ENCODE measurements at places on chromosomes 11 and 22.

GRCh38 chr11:1459764-1460395 lies 26.7 kb downstream of the MOB2 start:
- no peak for DNase-seq

DNA sequence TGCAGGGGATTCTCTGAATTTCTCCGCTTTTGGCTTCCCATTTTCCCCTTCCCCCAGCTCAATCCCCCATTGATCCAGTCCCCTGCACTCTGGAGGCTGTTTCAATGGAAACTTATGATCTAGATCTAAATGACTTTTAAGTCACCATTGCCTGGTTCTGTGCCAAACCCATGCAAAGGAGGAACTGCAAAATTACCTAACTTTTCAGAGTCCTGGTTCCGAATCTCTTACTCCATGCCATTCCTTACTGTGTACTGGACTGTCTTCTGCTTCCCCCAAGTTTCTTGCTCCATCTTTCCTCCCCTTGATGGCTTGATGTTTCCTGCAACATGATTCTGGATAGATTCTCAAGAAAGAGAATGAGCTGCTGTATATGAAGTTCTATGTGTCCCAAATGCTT lies 327.8 kb downstream of the MIAT start:
- no peak for DNase-seq

DNA sequence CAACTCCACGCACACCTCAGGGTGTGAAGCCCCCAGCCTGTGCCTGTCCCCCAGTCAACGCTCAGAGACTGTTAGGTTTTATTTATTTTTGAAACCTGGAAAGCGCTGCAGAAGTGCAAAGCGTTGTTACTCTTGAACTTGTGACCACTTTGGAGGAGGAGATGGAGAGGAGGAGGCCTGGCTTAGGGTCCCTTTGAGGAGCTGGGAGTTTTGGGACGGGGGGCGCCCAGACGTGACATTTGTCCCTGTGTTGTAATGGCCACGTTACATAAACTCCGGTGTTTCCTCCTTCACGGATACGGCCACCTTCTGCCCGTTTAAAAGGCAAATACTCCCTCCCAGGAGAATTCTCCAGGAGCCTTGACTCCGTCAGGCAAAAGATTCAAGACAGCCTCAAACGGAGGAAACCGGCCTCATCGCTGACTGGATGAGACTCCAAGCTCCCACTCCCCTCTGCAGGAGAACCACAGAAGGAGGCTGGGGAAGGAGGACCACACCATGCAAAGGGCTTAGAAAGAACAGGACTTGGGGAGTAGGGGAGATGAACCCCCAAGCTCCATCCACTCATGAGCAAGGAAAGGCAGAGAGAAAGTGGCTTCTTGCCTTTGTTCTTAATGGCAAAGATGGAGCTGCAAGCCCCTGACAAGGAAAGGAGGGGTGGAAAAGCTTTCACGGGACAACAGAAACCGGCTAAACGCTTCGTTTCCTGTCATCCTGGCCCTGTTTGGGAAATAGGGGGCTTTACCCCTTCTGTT lies 630 bp downstream of the PIK3IP1 start:
- peak; percentile 35 for DNase-seq

DNA sequence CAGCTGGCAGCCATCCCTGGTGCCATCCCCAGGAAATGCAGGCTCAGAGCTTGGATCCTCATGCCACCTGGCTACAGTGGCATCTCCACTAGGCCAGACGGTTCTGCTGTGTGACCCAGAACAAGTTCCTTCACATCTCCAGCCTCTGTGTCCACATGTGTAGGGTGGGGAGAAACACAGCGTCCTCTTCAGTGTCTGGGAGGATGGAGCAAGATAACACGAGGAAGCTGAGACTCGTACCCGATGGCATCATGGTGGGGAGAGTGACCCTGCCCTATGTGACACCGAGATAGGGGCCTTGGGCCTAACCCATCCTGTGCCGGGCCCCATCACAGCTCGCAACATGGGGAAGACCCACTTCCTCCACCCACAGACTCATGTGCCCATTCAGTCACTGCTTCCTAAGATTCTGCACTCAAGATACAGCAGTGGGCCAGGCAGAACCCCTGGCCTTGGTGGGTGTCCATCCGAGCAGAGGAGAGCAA lies 78.5 kb downstream of the MORC2 start:
- DNase-seq: no peak

- no peak for DNase-seq
These were observed 1404.8 kb downstream of the TBC1D22A start for GRCh38 chr22:48167238-48167637.

DNA sequence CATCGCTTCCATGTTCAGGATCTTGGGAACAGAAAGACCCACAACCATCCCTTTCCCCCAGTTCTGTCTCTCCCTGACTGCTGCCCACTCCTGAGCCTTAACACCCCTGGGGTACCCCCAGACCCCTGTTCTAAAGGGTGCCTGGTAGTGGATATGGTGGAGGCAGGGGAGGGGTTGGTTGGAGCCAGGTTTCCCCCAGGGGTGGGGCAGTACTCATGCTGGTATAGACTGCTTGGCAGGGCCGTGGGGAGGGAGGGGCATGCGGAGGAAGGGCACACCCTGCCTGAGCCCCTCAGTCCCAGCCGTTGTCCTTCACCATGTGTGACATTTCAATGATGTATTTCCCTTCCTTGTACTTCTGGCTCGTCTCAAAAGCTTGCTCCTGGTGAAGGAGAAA lies 4.0 kb downstream of the YPEL4 start:
- no peak for DNase-seq

GRCh38 chr11:11022125-11022730 lies 164.4 kb upstream of the ZBED5 start:
- peak; percentile 55 for DNase-seq

GRCh38 chr11:97641988-97642387 lies 1252.2 kb downstream of the JRKL start:
- DNase-seq: no peak

DNA sequence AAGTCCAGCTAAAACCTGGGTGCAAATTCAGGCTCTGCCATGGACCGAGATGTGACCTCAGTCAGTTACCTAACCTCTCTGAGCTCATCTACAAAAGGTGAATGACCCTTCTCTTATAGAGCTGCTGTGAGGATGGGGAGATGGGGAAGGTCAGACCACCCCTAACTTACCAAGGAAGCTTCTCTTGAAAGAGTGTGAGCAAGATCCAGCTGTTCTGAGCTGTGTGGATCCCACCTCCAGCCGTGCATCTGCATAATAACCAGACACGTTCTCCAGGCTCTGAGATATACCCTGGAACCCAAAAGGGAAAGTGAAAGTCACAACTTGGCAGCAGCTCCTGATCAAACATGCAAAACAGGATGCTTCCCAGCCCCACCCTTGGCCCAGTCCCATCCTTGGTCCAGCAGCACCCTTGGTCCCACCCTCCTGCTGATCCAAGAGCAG lies at the start of gene APOL3:
TSS of gene APOL3 (minus strand) at position 257 of the 444 bp plus-strand sequence. CDS start 11,700 bp downstream, outside the sequence.
- DNase-seq: peak; percentile 83

GRCh38 chr11:130513132-130513531 lies 64.7 kb downstream of the ADAMTS15 start:
- DNase-seq: no peak

- DNase-seq: no peak
These were observed 125.8 kb downstream of the DDX10 start for GRCh38 chr11:108790501-108791299.

GRCh38 chr11:111634981-111635705 lies 32.9 kb downstream of the SIK2 start:
- peak; percentile 66 for DNase-seq

GRCh38 chr11:111978028-111978771 lies 41.1 kb downstream of the DIXDC1 start:
- DNase-seq: peak; percentile 85

Measured in cardiac fibroblast (primary cell).